ENCODE measurements at places on chromosomes 12 and 14.

DNA sequence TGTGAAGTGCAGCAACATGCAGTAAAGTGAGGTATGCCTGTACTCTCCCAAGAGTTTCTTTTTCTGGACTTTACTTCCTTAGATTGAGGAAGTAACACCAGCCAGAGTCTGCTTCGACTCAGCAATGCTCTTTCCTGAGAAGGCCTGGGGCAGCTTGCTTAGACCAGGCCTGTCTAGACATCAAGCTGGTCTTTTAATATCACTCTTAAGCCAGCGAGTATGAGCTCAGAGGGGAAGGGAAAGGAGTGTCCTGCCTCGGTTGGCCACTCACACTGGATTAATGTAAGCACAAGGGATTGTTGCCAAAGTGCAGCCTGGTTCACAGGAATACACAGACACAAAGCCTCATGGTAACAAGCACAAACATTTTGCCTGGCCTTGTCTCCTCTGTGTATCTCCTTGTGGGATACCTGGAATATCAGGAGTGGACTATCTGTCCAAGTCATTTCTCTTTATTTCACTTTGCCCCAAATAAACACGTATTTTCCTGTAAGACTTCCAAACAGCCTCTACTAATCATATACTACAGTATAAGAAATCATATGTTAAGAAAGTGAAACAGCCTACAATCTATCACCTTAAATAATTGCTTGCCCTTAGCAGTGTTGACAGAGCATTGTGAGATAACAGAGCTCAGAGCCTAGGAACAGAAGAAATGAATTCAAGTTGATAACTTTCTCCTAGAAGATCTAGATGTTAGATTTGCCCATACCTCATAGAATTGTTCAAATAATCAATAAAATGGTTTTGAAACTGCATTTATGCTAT lies 121.2 kb upstream of the DAAM1 start:
- no peak for DNase-seq

DNA sequence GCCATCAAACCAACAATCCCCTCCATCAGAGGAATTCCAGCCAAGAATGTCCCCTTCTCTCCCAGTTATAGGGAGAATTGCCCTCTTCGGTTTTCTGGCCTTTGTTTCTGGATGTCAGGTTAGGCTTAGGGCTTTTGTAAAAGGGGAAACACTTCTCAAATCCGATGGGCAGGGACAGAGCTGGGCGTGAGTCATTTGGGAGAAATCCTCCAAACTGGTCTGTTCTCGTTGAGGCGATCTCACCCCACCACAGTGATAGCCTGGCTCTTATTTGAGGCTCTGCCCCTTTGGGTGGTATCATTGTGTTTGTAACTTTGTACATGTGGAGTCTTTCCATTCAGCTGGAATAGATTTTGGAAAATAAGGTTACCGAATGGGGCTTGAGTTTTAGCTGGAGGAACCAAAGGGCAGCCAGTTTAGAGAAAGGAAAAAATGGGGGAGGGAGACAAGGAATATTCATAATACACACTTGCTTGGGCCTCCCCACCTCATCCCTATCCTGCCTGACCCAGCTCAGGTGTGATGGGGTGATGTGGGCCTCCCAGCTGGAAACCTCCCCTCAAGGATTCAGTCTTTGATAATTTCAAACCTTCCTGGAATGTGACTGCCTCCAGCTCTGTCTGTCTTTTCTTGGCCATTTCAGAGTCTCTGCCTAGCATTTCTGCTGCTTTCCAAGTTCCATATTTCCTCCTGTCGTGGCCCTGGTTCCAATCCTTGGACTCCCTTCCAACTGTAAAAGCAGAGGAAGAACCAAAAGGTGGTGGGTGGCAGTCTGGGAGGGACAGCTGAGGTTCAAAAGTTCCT lies 7.5 kb downstream of the HOXC4 start:
- DNase-seq, result no peak

DNA sequence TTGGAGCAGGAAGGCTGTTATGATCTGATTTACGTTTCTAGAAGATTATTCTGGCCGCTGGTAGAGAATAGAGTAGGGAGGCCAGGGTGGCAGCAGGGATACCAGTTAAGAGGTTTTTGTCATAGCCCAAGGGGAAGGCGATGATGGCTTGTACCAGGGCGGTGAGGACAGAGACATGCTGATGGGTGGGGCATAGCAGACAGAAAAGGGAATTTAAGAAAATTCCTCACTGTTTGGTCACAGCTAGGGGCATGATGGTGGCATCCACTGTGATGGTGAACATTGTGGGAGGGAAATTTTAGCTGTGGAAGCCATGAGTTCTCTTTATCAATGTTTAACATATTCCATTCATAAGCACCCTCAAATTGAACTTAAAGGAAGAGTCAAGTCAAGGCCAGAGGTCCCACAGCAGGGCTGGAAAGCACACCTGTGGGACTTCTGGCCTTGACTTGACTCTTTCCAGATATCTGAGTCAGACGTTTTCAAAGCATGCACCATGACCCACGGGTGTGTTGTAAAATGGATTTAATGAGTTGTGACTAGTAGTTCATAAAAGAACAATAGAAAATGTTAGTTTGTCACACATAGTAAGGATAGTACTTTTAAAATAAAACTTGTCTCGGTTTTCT lies 134.6 kb downstream of the CHST11 start:
- no peak for DNase-seq

GRCh38 chr12:41248391-41248790 lies 60.3 kb downstream of the PDZRN4 start:
- no peak for DNase-seq

DNA sequence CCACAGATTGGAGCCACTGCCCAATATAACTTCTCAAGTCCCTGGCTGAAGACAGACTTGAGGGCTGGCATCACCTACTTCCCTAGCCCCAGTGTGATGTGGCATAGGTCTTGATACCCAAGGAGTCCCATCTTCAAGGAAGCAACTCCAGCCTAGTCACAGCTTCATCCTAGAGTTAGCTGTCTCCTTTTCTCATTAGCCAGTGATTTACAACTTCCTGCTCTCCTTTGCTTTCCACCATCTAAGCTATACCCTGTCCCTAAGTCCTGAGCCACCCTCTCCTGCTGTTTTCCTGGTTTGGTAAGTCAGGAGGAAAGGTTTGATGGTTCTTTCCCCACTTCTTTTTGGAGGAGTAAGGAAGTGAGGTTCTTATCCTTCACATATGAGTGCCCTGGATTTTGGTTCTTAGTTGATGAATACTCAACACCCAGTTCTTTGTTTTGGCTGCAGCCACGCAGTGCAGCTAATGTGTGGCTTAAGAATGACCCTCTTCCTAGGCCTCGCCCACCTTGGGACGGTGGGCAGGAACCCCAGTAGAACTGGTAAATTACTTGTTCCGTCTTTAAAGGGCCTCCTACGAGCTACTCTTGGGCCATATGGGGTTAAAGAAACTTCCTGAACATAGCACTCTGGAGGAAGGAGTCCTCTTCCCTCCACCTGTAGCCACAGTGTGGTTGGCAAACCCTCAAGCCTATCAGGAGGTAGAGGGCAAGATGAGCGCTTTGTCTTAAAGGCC lies 3.9 kb upstream of the GPX2 start:
- no peak for DNase-seq

GRCh38 chr14:52325126-52325525 lies 11.0 kb downstream of the PTGER2 start:
- peak; percentile 19 for DNase-seq

GRCh38 chr12:13905794-13906193 lies 75.6 kb downstream of the GRIN2B start:
- no peak for DNase-seq

DNA sequence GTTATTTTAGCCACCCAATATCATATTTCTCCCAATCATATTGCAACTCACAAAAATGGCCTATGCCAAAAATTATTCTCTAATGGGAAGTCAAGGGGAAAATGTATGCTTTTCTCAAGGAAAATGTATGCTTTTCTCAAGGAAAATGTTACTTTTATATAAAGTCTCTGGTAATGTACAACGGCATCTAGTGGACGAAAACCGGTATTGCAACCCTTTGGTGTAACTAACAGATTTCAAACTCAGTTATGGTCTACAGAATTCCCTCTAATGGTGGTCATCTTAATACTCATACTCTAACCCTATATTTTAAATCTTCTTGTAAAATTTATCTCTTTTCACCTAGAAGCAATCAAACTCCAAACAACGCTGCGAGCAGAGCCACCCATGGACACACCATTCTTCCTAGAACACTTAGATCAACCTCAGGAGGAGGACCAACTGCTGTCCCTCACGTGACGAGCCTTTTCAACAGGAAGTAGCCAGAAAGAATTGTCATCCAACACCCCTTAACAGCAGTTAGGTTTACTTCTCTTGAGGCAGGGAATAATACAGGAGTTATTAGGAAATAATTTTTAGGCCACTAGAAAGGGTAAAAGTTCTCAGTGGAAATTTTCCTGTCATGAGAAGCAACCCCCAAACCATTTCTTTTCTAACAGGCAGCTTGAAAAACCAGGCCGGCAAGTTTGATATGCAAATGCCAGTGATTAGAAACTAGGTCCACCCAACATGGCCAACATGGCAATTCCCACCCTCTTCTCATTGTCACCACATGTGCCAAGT lies 20.1 kb downstream of the APOBEC1 start:
- no peak for DNase-seq

DNA sequence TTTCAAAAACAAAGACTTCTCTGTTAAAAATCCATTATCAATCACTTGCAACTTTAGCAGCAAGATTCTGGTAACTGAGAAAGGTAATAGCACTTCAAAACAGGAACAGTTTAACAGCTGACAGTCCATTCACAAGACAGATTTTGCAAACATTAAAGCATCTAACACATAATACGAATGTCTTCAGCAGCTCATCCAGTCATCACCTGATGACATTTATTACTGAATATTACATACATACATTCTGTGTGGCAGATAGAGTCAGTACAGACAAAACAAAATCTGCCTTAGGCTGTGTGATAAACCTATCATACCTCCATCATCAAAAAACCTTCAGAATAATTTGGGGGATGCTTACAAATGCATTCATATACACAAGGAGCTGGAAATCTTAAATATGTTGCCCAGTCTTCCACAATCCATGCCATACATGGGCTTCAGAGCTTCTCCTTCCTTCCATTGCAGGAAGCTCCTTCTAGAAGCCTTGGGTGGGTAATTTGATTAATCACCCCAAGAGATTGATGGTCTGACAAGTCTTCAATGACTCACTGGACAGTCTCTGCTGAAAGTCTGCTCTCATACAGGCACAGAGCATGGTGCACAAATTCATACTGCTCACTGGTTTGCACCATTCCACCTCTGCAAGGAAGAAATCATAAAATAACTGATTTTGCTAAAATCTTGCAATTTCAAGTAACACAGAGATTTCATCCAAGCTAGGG lies 1.6 kb upstream of the PTPRB start:
- no peak for DNase-seq
